T-helper 17 cell (primary cell): ENCODE measurements at places on chromosomes 12 and 14.

DNA sequence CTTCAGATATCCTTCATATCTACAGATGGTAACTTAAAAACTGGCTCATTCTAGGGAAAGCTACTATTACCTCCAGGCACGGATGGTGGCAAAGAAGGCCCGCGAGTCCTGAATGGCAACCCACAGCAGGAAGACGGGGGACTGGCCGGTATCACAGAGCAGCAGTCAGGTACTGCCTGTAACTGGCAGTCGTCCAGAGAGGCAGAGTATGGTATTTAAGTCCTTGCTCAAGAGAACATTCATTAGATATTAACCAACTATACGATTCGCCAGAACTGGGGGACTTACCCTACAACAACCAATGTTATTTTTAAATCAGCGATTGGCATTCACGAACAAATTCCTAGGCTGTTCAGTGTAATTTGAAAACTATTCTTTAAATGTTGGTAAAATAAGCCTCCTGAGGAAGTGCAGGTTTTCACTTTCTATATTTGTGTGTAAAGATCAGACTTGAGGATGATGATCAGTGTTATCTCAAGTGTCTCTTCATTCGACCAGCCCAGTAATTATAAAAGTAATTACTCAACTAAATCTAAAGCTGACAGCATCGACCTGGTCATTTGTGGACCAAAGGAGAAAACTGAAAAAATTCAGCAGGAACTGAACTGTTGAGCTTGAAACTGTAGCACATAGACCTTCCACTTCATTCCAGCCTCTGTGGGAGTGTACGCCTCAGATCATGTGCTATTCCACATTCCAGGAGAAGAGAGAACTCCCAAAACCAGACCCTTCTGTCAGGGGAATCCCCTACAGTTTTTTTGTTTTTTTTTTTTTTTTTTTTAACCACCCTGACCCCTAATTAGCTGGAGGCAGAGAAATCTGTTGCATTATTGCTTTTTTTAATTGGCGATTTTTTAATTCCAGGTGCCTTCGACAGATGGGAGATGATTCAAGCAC lies 75.6 kb downstream of the ESR2 start:
- DNase-seq, result no peak

DNA sequence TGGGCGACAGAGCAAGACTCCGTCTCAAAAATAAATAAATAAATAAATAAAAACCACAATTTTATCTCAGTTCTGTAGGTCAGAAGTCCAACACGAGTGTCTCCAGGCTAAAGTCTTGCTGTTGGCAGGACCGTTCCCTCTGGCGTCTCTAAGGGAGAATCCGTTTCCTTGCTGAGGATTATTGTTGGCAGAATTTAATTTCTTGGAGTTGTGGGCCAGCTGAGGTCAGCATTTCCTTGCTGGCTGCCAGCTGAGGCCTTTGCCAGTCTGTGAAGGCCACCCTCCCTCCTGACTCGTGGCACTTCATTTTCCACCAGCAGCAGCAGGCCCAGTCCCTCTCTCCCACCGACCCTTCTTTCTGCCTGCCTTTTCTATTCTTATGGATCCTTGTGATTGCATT lies 17.2 kb downstream of the PSMC1 start:
- DNase-seq, result no peak

DNA sequence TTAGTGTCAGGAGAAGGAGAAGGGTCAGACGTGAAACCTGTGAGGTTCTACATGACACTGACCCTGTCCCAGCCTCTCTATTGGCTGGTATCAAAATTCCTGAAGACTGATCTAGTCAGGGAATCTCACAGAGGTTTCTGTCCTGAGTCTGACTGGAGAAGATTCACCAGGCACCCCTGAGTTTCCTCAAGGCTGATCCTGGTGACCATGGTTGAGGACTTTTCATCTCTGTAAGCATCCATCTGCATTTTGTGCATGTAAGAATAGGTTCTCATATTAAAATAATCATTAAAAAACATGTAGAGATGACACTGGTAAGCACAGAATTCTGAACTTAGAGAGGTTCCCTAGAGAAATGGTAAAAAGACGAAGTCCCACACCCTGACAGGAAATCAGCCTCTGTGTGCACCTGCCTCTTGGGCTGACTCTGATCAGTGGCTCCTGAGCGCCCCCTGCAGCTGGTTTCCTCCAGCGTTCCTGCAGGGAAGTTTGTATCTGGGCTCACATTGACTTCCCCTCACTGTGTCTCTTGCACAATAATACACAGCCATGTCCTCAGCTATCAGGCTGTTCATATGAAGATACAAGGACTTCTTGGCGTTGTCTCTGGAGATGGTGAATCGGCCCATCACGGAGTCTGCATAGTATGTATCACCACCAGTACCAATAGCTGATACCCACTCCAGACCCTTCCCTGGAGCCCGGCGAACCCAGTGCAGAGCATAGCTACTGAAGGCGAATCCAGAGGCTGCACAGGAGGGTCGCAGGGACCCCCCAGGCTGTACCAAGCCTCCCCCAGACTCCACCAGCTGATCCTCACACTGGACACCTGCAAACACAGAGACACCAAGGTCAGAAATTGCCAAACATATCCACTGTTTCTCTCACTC lies 991.9 kb downstream of the TMEM121 start:
- peak; percentile 66 for DNase-seq

GRCh38 chr12:65532764-65533163 lies 254.3 kb downstream of the MSRB3 start:
- DNase-seq, result no peak

DNA sequence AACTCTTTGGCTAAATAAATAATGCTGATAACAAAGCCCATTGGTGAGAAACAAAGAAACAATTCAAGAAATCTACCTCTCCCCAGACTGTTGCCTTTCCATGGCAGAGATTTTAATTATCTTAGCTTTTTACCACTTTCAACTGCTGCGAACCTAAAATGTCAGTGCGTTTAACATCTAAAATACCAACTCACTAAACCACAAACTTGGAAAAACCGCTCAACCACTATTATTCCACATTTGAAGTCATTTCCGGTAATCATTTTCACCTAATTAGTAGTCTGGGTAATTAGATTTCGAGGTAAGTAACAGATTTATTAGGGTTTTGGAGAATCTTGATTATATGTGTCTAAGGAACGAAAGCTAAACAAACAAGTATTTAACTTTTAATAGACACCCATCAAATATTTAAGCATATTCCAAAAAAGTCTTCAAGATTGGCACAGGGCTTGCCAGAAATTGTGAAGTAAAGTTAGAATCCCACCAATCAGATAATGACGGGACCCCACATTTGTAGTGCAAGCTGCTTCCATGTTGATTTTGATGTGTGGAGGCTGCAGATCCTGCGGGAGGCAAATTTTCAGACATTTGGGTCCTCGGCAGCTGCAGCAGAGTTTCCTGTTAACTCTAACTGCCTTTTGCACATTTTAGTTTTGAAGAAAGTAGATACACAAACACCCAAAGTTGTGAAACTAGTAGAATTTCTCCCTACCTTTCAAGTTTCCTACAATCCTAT lies 4.1 kb downstream of the OTX2 start:
- DNase-seq, result no peak

DNA sequence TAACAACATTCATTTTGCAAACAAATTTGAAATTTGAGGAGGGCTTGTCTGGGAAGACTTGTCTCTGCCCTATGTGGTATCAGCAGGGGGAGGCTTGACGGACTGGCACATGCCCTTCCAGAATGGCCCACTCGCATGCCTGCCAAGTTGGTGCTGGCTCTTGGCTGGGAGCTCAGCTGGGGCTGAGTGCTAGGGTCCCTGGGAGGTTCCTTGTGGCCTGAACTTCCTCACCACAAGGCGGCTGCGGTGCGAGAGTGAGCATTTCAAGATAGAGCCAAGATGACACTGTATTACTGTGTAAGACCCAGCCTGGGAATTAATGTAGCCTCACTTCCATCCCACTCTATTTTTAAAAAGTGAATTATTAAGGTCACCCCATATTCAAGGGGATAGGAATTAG lies 271.6 kb upstream of the PLEKHG7 start:
- no peak for DNase-seq

GRCh38 chr12:64390275-64390851 lies at the start of gene C12orf56:
TSS of gene C12orf56 (minus strand) at chr12:64390758. CDS start at chr12:64390565, 193 bp downstream.
- no peak for DNase-seq

DNA sequence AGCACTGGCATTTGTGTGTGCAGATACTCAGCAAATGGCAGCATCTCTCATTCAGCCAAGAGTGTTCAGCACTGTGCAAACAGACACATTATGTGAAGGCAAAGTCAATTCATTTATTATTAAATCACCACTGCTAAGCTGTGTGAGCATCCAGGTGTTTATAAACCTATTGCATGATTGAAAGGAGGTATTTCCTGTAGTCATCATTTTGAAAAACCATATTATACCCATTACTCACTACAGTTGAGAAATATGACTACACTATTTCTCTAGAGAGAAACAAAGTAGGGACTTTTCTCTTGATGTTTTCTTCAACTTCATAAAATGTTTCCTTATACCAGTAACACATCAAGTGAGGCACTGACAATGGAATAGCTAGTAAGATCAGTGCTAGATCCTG lies 13.7 kb downstream of the SPX start:
- DNase-seq, result no peak
